CD4-positive, alpha-beta T cell treated with Interleukin-4 for 4 hours (primary cell): ENCODE measurements at places on chromosomes 13 and 19.
A peak's percentile ranks its signal among the peaks of the same experiment; 100 is the strongest.

DNA sequence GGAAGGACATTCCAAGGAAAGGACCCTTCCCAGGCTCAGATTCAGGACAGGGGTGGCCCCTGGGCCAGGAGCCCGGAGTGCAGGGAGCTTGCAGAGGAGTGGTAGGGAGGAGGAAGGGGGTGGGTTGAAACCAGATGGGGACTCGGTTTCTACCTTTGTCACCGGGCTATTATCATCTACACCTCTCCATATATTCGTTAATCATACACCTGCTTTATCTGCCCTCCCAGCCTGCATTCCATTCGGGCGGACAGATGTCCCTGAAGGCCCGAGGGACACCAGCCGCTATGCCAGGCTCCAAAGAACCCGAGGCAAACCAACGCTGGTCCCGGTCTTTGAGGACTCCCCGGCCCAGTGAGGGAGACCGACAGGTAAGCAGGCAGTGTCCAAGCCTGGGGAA is 15.5 kb upstream of the MYH14 start:
- DNase-seq = no peak

GRCh38 chr19:53812335-53812734 is 11.8 kb downstream of the NLRP12 start:
- DNase-seq = no peak

DNA sequence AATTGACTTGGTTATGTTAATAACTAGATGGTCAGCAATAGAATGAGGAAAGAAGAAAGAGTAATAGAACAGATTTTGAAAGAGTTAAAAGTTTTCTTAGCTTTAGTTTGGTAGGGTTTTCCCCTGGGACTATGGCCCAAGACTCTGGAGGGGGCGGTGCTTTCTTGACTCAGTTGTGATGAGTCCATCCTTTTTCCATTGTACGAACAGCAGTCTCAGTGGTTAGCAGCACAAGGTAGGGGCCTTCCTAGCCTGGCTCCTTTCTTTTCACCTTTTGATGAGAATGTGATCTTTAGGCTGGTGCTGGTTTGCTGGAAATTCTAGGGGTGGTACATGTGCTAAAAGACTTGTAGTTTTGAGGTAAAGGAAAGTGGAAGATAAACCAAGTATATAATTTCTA is 38.8 kb downstream of the ZNF506 start:
- DNase-seq = no peak

DNA sequence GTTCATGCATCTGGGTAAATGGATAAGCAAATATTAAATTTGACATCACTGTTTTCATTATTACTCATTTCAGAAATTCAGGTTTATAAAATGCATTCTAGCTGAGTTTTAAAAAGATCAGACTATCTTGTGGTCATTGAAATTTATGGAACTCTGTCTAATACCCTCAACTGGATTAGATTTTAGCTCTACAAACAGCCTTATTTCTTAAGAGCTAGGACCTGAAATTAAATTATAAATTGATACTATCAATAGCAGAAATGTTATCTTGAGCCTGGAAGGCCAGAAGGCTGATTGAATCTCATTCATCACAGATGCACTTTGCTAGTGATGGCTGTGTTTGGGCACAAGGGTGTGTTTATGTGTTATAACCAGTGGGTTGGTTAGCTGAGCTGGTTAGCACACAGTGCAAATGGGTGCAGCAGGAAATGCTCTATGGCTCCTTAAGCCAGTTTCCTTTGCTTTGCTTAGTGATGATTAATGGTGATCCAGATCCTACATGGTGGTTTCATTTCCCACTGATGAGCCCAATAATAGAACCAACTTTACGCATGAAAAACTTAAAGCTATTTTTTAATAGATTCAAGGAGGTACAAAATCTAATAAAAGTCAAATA is 310.8 kb upstream of the KLF12 start:
- DNase-seq = no peak

GRCh38 chr13:105050686-105051085 is 1484.8 kb downstream of the EFNB2 start:
- no peak for DNase-seq

DNA sequence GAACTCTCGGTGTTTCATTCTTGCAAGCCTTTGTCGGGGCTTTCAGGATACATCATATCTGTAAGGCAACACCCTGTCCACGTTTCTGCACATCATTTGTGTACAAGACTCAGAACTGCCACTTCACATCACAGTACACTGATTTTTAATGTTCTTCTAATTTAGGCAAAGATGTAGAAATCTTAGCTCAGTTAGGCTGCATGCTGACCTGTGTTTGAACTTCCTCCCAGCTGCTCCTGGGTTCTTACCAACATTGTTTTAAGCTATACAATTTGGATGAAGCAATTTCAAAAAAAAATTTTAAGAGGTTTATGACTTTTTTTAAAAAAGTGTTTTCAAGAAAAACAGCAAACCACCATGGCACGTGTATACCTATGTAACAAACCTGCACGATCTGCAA is 1047.9 kb upstream of the SLC10A2 start:
- DNase-seq = no peak

- no peak for DNase-seq
Measured at GRCh38 chr13:37914781-37915391, 45.3 kb upstream of the TRPC4 start.

- DNase-seq = peak; percentile 38
Measured at GRCh38 chr13:111153977-111154332, 38.8 kb downstream of the ARHGEF7 start.

DNA sequence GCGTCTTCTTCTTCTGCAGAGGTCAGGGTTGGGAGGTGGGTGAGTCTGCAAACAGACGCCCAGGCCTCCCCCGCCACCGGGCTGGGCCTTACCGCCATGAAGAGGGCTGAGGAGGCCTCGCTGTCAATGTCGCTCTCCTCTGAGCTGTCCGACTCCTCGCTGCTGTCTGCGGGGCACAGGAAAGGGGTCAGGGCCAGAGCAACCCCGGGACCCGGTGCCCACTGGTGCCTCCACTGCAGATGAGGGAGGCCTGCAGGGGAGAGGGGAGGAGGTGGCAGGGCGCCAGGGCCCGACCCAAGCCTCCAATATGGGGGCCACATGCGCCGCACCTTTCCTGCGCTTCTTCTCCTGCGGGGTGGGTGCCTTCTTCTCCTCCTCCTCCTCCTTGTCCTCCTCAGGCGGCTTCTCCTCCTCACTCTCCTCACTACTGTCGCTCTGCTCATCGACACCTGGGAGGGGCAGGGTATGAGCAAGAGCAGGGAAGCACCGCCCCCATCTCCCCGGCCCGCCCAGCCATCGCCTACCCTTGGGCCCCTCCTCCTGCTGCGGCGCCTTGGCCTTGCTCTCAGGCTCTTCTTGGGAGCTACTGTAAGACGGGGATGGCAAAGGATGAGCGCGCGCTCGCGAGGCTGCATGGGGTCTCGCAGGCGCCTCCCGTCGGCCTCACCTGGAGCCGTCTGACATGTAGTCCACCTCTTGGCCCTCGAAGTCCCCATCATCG is 5.5 kb upstream of the PSPN start:
- no peak for DNase-seq

GRCh38 chr13:30108913-30109237 is 198.5 kb downstream of the KATNAL1 start:
- no peak for DNase-seq

DNA sequence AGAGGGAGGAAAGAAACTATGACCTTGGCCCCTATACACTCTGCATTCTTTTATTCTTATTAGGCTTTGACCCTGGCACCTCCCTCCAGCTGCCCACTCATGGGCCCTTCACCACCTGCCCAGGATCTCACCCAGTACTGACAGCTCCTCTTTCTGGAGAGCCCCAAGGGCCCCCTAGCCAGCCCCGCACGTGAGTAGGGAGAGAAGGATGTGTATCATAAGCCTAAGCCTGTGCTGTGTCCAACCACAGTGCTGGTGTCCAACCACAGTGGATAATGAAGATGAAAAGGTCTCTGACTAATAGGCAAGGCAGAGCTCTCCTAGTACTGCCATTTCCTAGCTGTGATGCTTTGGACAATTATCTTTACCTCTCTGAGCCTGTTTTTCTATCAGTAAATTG is 4.2 kb downstream of the DMRTC2 start:
- DNase-seq = no peak

- DNase-seq = no peak
Measured at GRCh38 chr19:50729894-50730293, 6.7 kb downstream of the CLEC11A start.

DNA sequence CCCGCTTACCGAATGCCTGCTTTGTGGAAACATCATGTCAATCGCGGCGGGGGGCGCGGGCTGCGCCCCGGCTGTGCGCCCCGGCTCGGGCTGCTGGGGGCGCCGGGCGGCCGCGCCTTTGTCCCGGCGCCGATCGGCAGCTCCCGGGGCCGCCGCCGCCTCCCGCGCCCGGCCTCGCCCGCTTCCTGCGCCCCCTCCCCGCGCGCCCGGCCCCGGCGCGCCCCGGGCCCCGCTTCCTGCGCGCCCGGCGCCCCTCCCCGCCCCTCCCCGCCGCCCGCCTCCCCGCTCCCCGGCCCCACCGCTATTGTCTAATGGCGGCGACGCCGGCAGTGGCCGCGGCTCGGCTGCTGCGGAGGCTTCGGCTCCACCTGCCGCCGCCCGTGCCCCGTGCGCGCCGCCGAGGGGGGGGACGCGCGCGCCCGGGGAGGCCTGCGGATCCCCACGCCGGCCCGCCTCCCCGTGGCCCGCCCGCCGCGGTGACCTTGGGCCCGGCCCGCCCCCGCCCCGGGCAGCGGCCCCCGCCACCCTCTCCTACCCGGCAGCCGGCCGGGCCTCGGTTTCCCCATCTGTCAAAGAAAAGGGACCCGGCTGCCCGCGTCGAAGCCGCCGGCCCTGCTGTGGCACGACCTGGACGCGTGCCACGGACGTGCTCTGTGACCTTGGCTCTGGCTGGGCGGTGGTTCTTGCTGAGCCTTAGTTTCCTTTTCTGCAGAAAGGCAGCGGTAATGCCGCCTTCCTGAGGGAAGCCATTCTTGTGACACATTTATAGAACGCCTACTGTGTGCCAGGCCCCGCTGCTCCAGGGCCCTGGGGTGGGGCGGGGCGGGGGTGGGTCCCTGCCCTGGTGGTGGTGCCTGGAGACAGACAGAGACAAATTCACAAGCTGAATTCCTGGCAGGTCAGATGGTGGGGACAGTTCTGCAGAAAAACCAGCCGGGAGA is at the start of gene TLE5:
Gene TLE5, minus strand, starts transcription at position 331 of the 941 bp plus-strand sequence. Its CDS starts 295 bp downstream, at position 36.
- DNase-seq = peak; percentile 77

DNA sequence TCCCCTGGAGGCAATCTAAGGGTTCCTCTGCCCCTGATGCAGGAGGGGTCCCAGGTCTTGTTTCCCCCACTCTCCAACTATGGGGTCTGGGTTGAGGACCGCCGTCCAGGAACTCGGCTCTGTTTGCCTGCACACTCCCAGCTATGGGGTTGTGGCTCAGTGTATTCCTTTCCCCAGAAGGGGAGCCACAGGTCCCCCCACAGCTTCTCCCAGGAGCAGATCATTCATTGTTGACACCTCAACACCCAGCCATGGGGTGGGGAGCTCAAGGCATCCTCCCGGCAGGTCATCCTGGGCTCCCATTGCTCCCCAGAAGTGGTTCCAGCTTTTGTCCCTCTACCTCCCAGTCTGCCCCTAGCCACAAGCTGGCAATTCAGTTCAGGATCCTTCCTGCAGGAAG is 975 bp downstream of the ZNF358 start:
- no peak for DNase-seq

GRCh38 chr13:110850006-110850405 is 64.9 kb downstream of the ANKRD10 start:
- DNase-seq = no peak

- DNase-seq = peak; percentile 71
Measured at GRCh38 chr19:2391118-2391725, 31.2 kb downstream of the TMPRSS9 start.

DNA sequence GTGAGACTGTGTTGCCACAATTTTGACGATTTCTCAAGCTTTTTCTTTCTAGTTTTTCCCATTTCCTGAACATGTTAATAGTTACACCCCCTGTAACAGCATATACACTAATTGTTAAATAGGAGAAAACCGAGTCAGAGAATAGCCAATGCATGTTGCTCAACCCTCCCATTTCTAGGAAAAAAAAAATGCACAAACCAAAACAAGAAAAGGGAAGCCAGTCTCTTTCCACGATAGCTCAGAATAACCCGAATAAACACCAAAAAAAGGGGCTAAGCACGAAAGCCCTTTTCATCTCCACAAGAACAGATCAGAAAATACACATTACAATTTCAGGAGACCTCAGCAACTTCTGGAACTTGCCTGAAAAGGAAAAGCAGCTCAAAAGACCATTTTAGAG is 16.3 kb downstream of the LATS2 start:
- no peak for DNase-seq

DNA sequence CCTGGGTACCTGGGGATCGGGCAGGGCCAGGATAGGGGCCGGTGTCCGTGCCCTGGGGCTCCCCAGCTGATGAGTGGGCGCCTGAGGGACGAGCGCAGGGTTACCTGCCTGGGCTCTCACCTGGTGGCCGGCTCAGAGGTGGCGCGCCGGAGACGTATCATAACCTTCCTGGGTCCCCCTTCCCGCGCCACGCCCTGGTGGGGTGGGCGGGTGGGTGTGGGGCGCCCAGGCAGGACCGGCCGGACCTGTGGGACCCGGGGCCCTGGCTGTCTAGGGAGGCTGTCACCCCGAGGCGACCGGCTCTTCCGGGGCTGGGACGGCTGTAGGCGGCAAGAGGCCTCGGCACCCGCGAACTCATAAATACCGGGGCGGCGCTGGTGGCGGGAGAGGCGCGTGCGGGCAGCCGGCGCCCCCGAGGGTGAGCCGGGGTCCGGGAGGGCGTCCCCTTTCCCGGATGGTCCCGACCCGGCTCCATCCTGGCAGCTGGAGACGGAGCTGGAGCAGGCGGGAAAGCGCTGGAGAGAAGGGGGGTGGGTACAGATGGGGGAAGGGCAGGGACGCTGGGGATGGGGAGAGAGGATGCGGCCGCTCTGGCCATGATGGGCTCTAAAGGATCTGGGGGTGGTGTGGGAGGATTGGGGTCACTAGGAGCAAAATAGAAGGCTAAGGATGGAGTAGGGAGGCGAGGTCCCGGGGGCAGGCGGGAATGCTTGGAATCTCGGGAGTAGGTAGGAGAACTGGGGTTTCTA is at the start of gene ACP7:
Gene ACP7, plus strand, starts transcription at position 386 of the 749 bp plus-strand sequence. CDS start 902 bp downstream, outside the sequence.
- peak; percentile 4 for DNase-seq

DNA sequence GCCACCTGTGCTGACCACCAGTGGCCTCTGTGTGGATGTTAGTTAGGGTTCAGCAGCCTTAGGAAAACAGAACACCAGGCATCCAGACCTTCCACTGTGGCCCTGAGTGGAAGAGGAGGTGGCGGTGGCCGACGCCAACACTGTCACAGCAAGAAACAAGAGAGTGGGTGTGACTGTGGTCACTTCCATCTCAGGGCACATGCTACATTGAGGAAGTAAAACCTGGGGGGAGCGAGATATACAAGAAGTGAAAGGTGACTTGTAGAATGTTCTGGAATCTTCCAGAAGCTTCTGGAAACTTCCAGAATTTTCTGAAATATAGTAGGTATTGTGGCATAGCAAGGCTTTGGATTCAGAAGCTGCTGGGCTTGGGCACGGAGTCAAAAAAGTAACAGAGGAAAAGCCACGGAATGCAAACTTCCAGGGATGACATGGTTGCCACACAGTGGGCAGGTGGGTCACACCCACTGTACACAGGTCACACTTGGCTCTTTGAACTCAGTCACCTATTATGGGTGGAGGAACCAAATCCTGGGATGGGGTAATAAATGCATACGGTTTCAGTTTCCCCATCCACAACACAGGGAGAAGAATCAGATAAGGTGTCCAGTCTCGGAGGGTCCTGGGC is 24.3 kb downstream of the GNG7 start:
- DNase-seq = no peak

- no peak for DNase-seq
Measured at GRCh38 chr13:87684850-87685742, 13.9 kb downstream of the SLITRK5 start.
